ENCODE measurements at places on chromosomes 7 and 10.

DNA sequence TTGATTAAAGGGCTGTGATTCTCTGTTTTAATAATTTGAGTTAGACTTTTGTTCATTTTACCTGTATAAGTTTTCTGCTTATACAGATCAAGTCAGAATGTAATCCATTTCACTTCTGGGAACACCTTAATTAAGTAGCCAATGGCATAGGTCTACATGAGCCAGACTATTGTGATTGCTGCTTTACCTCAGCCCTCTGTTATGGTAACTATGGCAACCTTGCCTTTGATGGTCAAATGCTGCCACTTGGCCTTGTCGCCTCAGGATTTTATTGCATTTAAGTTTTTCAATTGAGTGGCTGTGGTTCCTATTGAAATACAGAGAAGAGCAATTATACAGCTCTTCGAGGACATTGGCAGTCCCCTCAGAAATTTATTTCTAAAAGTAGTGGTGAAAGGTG, 64.3 kb upstream of the TMEM106B start:
- no peak overlapping the region for H3K27ac ChIP-seq
- no peak overlapping the region for H3K4me3 ChIP-seq
- DNase-seq, result no peak
- no peaks in the 10 kb centered on the region for H3K36me3 ChIP-seq
- H3K27me3 ChIP-seq, result no peaks in the 10 kb centered on the region

DNA sequence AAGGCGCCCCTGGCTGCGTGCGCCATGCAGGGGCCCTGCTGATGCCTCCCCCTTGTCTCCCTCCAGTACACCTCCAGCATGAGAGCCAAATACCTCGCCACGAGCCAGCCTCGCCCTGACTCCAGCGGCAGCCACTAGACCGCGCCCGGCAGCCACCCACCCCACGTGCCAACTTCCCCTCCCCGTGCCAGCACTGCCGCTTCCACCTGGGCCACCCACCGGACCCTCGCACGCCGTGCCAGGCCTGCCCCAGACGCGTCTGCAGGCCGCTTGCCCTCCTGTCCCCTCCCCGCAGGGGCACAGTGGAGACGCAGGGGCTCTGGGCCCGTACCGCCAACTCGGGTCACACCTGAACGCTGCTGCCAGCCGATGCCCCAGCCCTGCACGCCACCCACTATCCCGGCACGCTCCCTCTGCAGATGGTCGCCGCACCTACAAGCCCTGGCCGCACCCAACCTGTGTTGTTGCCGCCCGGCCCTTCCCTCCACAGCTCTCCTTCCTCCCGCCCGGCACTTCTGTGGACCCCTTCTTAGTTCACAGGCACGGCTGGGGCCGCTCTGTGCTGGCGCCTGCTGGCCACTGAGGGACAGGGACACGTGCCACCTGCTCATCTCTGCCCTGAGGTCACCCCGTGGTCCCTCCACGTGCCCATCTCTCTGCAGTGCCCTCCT, 26.3 kb upstream of the AMZ1 start:
- H3K4me3 ChIP-seq, result no peak overlapping the region
- H3K27ac ChIP-seq, result no peak overlapping the region
- no peaks in the 10 kb centered on the region for H3K4me1 ChIP-seq
- no peaks in the 10 kb centered on the region for H3K27me3 ChIP-seq
- DNase-seq, result no peak

- no peaks in the 10 kb centered on the region for H3K27me3 ChIP-seq
- no peak for DNase-seq
- H3K27ac ChIP-seq, result no peak overlapping the region
- peak overlapping the region; percentile 92 for H3K4me3 ChIP-seq
Measured at GRCh38 chr10:42783181-42783549, 570 bp downstream of the BMS1 start.

- DNase-seq, result no peak
- H3K27me3 ChIP-seq, result no peaks in the 10 kb centered on the region
- no peak overlapping the region for H3K4me3 ChIP-seq
Measured at GRCh38 chr7:103680161-103681144, 234.4 kb upstream of the SLC26A5 start.

Data from B cell (primary cell).